ENCODE measurements at places on chromosomes 2 and 18.
A peak's percentile ranks its signal among the peaks of the same experiment; 100 is the strongest.

DNA sequence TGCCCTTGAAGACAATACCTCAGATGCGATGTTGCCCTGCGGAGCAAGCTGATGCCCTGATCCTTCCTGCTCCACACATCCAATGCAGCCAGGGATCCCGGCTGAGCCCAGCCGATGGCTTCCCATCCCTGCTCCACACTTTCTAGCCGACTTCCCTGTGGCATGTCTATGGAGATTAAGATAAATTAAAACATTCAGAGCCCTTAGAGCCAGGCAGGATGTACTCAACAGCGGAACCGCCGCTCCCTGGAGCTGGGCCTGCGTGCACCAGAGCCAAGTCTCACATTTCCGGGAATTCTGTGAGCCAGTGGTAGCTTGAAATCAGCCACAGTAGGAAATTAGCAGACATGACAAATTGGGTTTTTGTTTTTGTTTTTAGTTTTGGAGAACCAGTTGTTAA, 620.6 kb downstream of the GALR1 start:
- H3K36me3 ChIP-seq: no peaks in the 10 kb centered on the region
- no peaks in the 10 kb centered on the region for H3K4me1 ChIP-seq
- H3K4me3 ChIP-seq: no peak overlapping the region
- no peaks in the 10 kb centered on the region for H3K27me3 ChIP-seq

DNA sequence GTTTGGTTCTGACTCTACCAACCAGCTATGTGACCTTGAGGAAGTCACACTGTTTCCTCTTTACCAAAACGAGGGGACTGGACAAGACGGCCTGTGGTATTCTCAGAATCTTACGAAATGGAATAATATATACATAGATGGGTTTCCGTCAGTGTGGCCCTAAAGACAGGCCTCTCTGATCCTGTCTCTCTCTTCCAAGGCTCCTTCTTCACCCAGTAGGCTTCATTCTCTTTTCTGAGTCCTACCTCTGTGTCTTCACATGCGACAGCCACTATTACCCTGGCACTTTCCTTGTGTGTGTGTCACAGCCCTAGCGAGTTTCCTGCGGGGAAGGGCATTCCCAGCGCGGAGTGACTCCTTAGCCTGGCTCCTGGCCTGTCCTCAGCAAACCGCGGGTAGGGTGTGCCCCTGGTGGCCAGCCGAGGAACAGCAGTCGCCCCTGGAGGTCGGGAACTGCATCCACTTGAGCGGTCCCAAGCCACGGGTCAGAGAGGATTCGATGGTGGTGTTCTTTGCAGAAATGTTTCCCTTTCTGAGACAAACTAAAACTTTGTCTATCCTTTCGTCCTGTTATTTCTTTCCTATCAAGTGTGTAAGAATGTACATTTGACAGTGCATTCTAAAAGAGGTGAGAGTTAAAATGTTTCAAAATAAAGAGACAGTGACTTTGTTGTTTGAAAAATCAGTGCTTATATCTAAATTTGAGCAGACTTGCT, 63.3 kb downstream of the RAB31 start:
- H3K4me3 ChIP-seq: no peak overlapping the region
- no peaks in the 10 kb centered on the region for H3K4me1 ChIP-seq
- H3K27ac ChIP-seq: no peak overlapping the region
- peak; percentile 72 for DNase-seq

DNA sequence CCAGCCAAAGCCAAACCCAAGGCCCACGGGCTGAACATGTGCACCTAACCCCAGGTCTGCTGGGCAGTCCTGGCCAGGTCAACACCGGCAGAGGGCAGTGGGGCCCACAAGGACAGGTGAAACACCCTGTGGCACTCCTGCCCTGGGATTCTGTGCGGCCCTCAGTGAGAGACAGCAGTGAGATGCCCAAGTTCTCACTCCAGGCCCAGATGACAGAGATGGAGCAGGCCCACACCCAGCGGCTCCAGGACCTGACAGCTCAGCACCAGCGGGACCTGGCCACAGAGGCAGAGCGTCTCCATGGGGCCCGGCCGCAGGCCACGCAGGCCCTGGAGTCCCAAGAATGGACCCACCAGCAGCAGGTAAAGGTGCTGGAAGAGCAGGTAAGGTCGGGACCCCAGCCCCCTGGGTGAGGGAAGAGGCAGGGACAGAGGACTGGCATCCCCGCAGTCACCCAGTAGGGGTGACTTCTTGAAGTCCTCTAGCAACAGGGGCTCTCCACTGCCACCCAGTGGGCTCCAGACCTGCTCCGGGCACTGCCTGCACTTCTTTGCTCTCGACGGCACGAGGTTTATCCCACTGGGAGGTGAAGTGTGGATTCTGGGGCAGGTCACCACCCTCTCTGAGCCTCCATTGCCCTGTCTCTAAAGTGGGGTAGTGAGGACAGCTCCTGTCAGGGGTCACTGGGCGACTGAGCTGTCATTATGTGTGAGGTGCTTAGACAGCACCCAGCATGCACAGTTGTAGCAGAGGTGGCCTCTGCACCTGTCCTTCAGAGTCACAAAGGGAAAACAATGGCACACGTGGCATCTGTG, 8.8 kb upstream of the SNED1 start:
- H3K27ac ChIP-seq: no peak overlapping the region
- peaks cover 3% of the 10 kb centered on the region for H3K4me1 ChIP-seq
- H3K36me3 ChIP-seq: no peaks in the 10 kb centered on the region
- H3K4me3 ChIP-seq: no peak overlapping the region
- peaks cover 27% of the 10 kb centered on the region for H3K27me3 ChIP-seq
- DNase-seq: peak; percentile 32

DNA sequence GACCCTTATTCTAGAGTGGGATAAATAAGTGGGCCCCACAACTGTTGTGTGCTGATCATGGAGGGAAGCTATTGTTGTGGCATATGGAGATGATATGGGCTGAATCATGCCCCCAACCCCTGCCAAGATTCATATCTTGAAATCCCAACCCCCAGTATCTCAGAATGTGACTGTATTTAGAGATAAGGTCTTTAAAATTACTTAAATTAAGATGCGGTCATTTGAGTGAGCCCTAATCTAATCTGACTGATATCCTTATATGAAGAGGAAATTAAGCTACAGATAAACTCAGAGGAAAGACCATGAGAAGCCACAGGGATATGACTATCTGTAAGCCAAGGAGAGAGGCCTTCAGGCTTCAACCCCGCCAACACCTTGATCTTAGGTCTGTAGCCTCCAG, 188.3 kb upstream of the RND3 start:
- H3K4me1 ChIP-seq: no peaks in the 10 kb centered on the region
- H3K27me3 ChIP-seq: no peaks in the 10 kb centered on the region
- no peak overlapping the region for H3K4me3 ChIP-seq
- no peak overlapping the region for H3K27ac ChIP-seq
- H3K36me3 ChIP-seq: no peaks in the 10 kb centered on the region
- DNase-seq: no peak

DNA sequence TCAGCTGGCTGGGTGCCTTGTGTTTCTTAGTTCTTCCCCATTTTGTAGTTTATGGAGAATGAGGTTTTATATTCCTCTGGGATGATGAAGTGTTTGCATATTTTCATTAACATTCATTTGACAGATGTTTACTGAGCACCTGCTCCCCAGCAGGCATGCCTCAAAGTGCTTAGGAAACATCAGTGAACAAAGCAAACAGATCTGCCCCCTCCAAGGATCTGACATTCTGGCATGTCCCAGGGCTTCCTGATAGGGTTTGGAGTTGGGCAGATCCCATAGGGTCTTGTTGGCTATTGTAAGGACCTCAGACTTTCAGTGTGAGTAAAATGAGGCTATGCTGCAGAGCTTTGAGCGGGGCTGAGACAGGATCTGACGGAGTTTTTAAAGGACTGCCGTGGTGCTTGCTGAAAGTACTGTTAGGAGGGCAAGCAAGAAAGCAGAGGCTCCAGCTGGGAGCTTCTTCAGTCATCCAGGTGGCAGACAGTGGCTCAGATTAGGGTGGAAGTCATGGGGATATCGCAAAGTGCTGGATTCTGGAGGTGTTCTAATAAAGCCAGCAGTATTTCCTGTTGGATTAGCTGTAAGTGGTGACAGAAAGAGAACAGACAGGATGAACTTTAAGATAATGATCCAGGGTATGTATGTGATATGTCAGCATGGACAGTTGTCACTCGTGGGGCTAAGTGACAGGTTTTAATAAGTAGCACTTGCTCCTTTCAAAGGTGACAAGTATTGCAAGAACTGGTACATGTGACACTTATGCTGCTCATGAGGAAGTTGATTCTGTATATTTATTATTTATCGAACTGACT, 11.3 kb upstream of the IAH1 start:
- no peak overlapping the region for H3K27ac ChIP-seq
- no peak for DNase-seq
- no peaks in the 10 kb centered on the region for H3K4me1 ChIP-seq
- no peaks in the 10 kb centered on the region for H3K27me3 ChIP-seq
- no peak overlapping the region for H3K4me3 ChIP-seq

- no peak for DNase-seq
- H3K4me3 ChIP-seq: no peak overlapping the region
- no peaks in the 10 kb centered on the region for H3K4me1 ChIP-seq
- no peaks in the 10 kb centered on the region for H3K36me3 ChIP-seq
- no peak overlapping the region for H3K27ac ChIP-seq
Measured at GRCh38 chr2:228102949-228103348, 78.5 kb downstream of the SPHKAP start.
